ENCODE measurements at places on chromosomes 12 and 14.

- no peak for DNase-seq
These were observed 27.7 kb downstream of the UBR7 start for GRCh38 chr14:93234798-93235197.

GRCh38 chr14:35471803-35472202, 62.2 kb upstream of the INSM2 start:
- DNase-seq = no peak

GRCh38 chr12:67254372-67255026, 14.7 kb upstream of the CAND1 start:
- DNase-seq = no peak

GRCh38 chr14:99737451-99737951, 53.4 kb downstream of the CYP46A1 start:
- DNase-seq = no peak

DNA sequence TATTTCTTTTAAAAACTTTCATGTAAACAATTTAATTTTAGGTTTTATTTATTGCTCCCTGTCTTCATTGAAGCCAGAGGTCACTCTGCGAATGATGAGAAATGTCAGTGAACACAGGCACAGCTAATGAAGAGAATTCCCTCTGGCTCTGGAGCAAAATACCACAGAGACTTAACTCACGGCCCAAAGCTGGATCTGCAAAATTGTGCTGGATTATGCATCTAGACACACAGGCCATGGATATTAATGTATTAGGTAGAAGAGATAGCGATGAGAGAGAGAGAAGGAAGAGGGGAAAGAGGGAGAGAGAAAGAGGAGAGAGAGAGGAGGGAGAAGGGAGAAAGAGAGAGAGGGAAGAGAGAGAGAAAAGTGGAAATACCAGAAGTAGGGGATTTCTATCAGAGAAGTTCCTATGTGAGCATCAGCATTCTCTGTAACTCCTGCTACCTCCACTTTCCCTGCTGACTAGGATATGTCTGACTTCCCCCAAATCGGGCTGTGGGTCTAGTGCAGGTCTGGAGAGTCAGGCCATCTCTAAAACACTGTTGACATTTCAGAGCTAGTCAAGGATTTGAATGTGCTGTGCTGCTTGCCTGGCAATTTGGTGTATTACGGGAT, 3.7 kb downstream of the ARHGDIB start:
- DNase-seq = no peak

DNA sequence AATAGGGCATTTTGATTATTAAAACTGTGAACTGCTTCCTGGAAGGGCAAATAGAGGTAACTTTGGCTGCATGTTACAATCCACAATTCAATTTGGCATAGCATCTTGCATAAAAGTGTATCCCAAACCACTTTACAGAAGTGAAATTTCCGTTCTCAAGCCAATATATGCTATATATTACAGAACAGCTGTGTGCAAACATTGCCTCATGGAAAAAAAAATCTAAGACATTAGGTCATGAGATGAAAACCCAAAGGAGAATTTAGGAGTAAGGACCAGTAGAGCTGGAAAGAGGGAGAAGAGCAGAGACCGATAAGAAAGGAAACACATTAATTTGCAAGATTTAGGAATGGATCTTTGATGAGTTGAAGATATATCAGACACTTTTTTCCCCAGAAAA, 239.2 kb downstream of the PAX9 start:
- DNase-seq = no peak

- DNase-seq = no peak
These were observed 285.9 kb downstream of the BMP4 start for GRCh38 chr14:53670701-53671100.

- no peak for DNase-seq
These were observed 131.2 kb downstream of the CRADD start for GRCh38 chr12:93808169-93808899.

DNA sequence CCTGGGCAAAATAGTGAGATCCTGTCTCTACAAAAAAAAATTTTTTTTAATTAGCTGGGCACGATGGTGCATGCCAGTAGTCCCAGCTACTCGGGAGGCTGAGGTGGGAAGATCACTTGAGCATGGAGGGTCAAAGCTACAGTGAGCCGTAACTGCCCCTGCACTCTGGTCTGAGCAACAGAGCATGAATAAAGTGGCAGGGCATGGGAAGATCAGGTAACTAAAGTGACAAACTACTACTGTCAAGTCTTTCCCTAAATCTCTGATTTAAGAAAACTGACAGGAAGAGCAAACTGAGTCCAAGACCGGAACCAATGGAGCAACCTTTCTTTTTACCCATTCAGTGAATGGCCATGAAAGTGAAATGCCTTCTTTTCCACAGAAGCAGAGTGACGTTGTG, 10.8 kb downstream of the DCAF5 start:
- no peak for DNase-seq

GRCh38 chr12:31008241-31008761, 65.4 kb upstream of the DDX11 start:
- no peak for DNase-seq

DNA sequence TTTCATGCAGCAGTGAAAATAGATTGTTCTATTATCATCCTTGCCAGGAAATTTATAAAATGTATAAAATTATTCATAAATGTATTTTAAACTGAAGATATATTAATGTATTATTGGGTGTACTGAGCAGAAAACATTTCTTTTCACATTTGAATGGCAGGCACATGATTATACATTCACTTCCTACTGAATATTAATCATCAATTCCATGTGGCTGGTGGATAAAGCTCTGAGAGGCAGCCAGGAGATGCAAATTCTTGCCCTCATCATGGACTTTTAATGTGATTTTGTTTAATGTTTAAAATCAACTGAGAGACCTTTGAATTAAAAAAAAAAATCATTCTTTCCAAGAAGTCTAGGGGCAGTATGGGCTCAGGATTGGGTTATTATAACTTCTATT, 40.8 kb downstream of the ANO6 start:
- no peak for DNase-seq

GRCh38 chr14:52314595-52315354, 663 bp downstream of the PTGER2 start:
- no peak for DNase-seq

- no peak for DNase-seq
These were observed 20.7 kb downstream of the KIF26A start for GRCh38 chr14:104158827-104159798.

- DNase-seq = no peak
These were observed 54.1 kb downstream of the KSR2 start for GRCh38 chr12:117914686-117915085.

GRCh38 chr12:113161415-113162016, 12.0 kb downstream of the CFAP73 start:
- peak; percentile 45 for DNase-seq

- DNase-seq = no peak
These were observed 813.2 kb downstream of the AACS start for GRCh38 chr12:125878483-125878882.

GRCh38 chr14:61753631-61754030, 8.6 kb upstream of the SNAPC1 start:
- DNase-seq = no peak

- no peak for DNase-seq
These were observed 23.6 kb downstream of the RHOF start for GRCh38 chr12:121769831-121770301.

GRCh38 chr14:54166049-54166950, 209.7 kb upstream of the BMP4 start:
- DNase-seq = no peak

DNA sequence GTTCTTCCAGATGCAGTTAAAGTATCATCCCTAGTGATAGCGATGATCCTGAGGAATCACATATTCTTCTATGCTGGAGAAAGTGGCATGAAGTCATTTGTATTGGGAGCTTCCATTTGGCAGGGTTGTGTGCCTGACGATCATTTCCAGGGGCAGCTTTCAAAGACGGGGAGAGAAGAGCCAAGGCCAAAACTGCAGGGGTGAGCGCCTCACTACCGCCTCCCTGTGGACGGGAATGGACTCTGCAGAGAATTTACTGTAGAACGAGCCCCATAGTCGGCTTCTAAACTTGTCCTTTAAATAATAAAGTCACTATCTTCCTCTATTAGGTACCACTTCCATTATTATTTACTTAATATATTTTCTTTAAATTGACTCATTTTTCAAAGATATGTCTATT, 555.9 kb upstream of the TMEM132C start:
- no peak for DNase-seq

GRCh38 chr12:20426191-20426590, 57.9 kb downstream of the PDE3A start:
- no peak for DNase-seq

DNA sequence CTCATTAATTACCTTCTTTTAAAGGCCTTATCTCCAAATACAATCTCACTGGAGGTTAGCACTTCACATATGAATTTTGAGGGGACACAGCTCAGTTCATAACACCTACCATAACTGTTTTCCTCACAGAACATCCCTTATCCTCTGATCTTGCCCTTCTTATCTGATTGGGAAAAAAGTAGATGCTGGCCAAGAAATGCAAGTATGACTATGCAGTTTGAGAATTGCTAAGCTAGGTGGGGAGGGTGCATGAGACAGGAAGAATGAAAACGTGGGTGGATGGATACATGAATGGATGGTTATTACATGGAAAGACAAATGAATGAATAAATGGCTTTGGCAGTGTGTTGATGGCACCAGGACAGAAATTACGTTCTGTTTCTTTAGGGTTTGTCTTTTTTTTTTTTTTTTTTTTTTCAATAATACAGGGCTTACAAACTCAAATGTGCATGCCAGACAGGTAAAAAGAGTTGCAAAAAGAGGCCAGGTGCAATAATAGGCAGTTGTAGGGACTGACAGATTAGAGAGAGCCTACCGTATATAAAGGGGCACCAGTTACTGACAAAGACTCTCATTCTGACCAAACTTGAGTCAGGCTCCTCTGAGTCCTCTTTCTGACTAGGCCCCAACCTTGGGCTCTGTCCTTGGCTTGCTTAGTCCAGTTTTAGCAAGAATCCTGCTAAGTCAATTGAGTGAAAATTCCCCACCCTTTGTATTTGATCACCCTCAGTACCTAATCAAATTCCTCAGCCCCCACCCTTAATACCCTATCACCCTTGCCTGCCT, 304.9 kb downstream of the ZFP36L1 start:
- no peak for DNase-seq

DNA sequence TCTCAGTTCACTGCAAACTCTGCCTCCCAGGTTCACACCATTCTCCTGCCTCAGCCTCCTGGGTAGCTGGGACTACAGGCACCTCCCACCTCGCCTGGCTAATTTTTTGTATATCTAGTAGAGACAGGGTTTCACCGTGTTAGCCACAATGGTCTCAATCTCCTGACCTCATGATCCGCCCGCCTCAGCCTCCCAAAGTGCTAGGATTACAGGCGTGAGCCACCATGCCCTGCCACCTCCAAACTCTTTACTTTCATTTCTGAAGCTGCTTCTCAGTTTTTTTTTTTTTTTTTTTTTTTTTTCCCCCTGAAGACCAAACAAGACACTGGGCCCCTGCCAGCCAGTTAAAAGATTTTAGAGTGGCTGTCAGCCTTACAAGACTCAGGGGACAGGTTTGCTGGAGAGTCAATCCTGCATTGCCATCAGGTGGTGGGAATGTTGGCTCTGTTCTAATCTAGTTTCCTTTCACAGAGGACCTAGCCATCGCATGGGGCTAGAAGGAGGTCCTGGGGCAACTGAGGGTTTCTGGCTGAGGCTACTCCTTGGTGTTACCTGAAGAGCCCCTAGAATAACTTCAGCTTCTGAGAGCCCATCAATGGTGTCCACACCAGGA, 37.4 kb upstream of the HIGD1C start:
- DNase-seq = no peak

DNA sequence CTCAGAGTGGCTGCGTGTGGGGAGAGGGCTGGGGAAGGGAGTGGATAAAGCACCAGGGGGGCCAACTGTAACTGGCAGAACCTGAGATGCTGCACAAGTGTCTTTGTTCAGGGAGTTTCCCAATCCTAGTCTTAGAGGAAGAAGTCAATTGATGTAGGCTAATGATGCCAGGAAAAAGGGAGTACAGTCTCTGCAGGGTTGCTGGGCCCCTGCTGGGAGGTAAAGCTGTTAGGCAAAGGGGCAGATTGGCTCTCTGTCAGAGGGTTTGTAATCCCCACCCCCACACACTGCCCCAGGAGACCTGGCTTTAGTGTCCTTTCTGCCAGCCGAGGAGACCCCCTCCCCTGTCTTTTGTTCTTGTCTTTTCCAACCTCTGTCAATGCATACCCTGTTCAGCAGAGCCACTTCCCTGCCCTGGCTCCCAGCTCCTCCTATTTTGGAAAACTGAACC, 178.4 kb downstream of the KCNA5 start:
- peak; percentile 85 for DNase-seq

DNA sequence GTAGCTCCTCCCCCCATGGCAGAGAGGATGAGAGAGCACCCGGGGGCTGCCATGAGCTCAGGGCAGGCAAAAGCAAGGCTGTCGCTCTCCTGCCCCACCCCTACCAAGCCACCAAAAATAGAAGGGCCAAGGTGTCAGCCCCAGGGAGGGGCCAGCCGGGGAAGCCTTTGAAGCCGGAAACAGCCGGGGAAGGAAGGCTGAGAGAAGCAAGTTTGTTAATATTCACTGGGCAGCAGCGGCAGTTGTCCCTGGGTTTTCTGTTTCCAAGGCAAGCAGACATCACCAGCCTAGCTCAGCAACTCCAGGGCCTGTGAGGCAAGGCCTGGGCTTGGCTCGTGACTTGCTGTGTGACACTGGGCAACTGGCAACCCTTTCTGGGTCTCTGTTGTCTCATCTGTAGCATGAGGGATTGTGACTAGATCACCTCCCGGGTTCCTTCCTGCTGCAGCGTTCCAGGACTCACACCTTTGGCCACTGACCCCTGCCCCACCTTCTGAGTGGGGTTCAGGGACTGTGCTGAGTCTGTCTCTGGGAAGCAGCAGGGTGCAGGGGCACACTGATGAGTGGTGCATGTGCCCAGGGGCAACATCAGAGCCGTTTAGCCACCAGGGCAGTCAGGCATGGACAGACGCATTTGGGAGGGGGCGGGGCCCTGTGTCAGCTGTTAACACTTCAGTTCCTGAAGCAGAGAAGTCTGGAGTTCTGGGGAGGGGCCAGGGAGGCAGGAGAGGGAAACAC, 24.3 kb downstream of the SYNDIG1L start:
- DNase-seq = no peak

DNA sequence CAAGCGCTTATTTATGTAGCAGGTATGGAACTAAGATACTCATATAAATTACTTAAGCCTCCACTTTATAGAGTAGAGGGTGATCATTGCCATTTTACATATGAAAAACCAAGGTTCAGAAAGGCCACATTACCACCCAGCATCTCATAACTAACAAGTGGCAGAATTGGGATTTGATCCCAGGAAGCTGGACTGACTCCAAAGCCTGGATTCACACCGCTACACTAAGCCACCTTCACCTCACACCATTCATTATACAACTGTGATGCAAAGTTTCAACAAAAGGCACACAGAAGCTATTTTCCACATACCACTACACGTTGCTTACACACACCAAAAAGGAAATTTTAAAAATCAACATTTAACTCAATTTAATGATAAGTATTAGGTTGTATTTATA, 370.6 kb downstream of the FUT8 start:
- no peak for DNase-seq

- DNase-seq = peak; percentile 19
These were observed 69.0 kb upstream of the RERGL start for GRCh38 chr12:18158774-18159557.

DNA sequence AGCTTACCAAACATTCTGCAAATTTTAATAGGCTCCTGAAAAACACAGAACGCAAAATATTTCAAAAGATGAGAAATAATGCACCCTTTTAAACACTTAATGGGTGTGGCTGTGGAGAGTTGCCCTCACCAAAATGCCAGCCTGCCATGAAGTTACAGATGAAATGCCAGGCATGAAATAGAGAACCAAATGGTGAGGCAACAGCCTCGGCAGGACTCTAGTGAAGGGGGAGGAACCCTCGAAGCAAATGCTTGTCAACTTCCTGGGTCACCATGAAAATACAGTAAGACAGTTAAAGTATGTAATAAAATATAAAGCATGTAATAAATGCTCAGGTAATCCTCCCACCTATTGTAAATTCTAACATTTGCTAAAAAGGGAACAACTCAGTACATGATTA, 24.1 kb downstream of the DUSP16 start:
- DNase-seq = no peak

Data from NCI-H345 (cell line).